ENCODE measurements at places on chromosomes 2 and 18.

DNA sequence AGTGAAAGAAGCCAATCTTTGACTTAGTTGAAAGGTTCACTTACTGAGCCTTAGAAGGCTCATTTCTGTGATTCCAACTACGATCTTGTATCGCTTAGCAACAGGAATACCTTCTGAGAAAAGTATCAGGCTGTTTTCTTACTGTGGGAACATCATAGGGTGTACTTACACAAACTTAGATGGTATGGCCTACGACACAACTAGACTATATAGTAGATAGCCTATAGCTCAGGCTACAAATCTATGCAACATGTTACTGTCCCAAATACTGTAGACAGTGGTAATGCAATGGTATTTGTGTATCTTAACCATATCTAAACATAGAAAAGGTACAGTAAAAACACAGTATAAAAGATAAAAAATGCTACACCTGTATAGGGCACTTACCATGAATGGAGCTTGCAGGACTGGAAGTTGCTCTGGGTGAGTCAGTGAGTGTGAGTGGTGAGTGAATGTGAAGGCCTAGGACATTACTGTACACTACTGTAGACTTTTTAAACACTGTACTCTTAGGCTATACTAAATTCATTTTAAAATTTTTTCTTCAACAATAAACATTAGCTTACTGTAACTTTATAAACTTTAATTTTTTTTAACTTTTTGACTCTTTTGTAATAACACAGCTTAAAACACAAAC is 148.8 kb upstream of the STON1 start:
- DNase-seq: no peak

DNA sequence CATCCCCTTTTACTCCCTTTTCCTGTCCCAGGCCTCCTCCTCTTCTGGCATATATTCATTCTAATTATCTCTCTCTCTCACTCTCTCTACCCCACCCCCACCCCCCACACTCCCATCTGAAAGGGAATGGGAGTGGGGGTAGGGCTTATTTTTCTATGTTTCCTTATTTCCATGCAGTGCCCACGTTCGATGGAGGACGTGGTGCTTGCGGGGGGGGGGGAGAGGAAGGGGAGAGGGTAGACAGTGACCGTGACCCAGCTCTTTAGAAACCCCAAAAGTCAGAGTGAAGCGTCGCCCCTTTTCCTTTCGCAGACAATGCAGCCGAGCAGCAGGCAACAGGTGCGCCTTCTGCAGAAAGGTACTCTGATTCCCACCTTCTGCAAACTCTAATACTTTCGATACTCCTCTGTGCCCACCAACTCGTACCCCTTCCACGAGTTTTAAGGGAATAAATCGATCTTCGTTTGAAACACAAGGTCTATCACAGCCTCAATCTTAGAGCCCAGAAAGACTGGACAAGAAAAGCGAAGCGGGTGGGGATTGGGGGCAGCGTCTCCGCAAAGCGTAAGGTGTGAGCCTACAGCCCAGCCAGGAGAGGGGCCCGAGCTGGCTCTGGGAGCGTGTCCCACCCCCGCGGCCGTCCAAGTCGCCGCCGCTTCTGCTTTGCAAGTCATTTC is 891 bp upstream of the NR4A2 start:
- DNase-seq: peak; percentile 69

DNA sequence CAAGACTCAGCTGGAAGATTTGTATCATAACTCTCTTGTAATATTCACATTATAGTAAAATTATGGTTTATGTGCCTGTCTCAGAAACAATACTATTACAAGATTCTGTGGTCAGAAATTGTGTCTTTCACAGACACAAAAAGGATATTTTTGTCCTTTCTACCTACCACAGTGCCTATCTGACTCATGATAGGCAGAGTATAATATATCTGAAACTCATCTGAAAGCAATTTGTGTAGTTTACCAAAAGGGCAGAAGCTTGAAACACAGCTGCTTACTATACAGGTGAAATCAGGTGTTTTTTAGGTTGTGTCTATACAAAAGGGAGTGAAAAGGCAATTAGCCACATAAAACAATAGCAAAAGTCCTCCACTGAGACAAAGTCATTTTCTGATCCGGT is 10.9 kb downstream of the TMEM200C start:
- DNase-seq: no peak

- DNase-seq: no peak
These were observed 417.5 kb downstream of the ZEB2 start for GRCh38 chr2:144102386-144102785.

DNA sequence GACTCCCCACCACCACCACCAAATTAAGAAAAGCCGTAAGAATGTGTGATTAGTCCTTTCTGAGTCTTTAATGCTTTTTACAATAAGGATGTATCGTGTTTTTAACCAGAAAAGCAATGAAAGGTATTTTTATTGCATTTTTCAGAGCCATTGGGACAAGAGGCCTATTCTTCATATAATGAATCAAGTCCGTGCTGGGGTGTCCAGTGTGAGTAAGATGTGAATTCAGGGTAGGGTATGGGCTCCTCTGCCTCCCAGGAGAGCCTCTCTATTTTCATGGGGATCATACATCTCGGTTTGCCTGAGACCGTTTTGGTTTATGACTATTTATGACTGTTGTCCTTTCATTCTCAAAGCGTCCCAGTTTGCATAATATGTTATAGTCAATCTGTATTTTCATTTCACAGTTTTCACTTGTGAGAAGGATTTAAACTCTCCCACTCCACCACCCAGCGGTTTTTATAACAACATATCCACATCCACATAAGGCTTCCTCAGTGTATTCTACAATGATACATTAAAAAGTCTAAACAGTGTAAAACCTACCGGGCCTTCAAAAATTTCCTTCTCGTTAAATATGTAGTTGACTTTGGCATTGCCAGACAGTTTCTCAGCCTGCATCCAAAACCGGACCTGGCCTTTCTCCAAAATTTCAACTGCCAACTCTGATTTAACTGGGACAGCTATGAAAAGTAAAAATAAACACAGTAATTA is 80.8 kb upstream of the LPIN2 start:
- DNase-seq: no peak

DNA sequence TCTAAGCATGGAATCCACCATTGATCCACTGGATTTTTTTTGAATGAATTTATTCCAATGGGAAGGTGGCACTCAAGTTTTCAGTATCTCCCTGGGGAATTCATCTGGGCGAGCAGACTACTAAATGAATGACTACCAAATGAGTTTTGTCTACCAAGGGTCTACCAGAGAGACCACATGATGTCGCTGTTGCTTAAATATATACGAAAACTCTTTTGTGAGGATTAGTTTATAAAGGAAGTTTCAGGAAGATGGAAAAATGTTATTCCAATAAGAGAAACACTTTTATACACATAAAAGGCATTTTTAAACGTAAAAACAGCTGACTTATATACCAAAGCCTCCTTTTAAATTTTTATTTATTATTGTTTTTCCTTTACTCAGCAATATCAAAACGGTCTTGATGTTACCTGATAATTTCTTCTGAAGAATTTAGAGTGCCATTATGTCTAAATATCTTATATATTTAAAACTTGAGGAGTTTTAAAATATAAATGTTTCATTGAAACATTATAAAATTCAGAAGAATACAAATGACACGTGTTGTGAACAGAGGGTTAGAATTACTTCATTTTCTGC is 139.7 kb downstream of the HRH4 start:
- peak; percentile 10 for DNase-seq
